ENCODE measurements at places on chromosomes 7 and 10. TPM values are rescaled to one million over a fixed set of nuclear protein-coding genes. Genes with fewer than 3 reads are reported as not detected.

Gene PRDX3
- 214 TPM for total RNA-seq

Gene RELN
- total RNA-seq = 1.6 TPM

Gene C1QL3
- not detected for total RNA-seq

Gene GPNMB
- total RNA-seq = 1.7 TPM

Gene HOXA10
- total RNA-seq = 17.9 TPM

Gene COL1A2
- 21.8 TPM for total RNA-seq

Gene ZNF722
- not detected for total RNA-seq

Gene ZNF394
- total RNA-seq = 33.0 TPM

Gene TWIST1
- total RNA-seq = not detected

Gene LRRTM3
- not detected for total RNA-seq

Gene NSMCE4A
- total RNA-seq = 67.3 TPM

Gene AP1S1
- total RNA-seq = 211 TPM

Gene MMP21
- not detected for total RNA-seq

Gene CFAP70
- 0.30 TPM for total RNA-seq

Gene SDK1
- total RNA-seq = 0.32 TPM

Gene GRM3
- not detected for total RNA-seq

Gene OR2A5
- total RNA-seq = not detected

Gene ZNF727
- not detected for total RNA-seq

Gene UNC5B
- total RNA-seq = 10.6 TPM

Gene ADAM8
- total RNA-seq = 1.1 TPM

Gene SKIDA1
- total RNA-seq = 0.46 TPM
